Chondrocyte (in vitro differentiated cells): ENCODE measurements at places on chromosomes 13 and 19. TPM values are rescaled to one million over a fixed set of nuclear protein-coding genes. Genes with fewer than 3 reads are reported as not detected.

DNA sequence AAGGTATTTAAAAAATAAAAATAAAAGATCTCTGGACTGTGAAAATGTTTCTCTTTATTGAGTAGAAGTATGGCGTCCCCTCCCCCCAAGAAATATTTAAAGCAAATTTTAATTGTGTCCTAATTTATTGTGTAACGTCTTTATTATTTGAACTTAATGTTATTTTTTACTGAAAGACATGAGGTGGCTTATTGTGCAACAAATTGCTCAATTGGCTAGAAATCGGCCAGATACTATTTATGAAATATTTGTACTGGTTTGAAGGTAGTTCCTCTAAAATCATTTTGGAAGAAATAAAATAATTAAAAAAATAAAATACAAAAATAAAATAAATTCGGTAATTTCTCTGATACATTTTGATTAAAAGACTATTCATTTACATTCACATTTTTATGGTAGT lies 162.3 kb downstream of the DACH1 start:
- H3K4me3 ChIP-seq = no peak overlapping the region
- DNase-seq = no peak
- H3K27me3 ChIP-seq = no peaks in the 10 kb centered on the region
- H3K4me1 ChIP-seq = no peaks in the 10 kb centered on the region
- H3K27ac ChIP-seq = no peak overlapping the region

DNA sequence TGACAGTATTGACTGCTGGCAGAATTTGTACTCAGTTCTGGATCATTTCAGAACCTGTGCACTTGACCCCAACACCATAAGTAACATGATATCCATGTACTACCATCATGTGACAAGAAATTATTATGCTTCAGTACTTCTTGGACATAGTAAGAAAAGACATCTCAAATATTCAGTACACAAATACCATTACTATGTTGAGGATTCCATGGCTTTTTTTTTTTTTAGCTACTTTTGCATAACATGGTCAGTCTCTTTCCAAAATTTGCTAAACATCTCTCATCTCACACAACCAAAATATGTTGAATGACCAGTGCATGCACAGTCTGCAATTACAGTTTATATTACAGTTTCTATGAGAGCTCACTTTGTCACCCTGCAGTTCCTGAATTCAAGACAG lies 85.3 kb downstream of the FLT1 start:
- H3K27ac ChIP-seq = no peak overlapping the region
- DNase-seq = no peak
- no peaks in the 10 kb centered on the region for H3K36me3 ChIP-seq
- H3K4me3 ChIP-seq = no peak overlapping the region
- H3K27me3 ChIP-seq = no peaks in the 10 kb centered on the region

GRCh38 chr13:76017861-76018556 lies 381.9 kb downstream of the LMO7 start:
- no peaks in the 10 kb centered on the region for H3K36me3 ChIP-seq
- no peak overlapping the region for H3K4me3 ChIP-seq
- no peak for DNase-seq

DNA sequence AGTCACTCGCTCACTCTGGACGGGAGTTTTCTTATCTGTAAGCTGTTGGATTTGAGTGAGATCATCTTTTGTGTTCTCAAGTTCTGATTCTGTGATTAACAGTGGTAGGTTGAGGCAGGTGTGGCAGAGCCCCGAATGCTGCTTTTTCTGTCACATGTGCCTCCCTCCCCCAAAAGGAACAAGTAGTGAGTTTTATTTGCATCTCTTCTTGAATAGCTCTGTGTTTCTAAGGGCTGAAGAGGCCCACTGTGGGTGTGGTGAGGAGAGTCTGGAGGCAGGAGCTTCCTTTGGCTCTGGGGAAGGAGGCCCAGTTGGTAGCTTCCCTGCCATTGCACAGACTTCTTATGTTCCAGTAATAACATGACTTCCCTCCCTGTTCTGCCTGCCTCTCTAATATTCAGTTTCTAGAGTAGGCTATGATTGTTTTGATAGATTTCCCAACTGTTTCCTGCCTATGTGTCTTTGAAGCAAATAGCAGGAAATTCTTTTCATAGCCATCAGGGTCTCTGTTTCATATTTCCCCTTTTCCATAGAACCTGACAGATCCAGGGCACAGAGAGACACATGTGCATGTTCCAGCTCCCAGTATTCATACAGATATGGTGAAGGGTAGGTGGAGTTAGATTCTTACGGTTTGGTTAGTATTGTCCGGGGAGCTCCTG lies 23.9 kb upstream of the CXCL17 start:
- no peaks in the 10 kb centered on the region for H3K27me3 ChIP-seq
- H3K4me3 ChIP-seq = no peak overlapping the region
- H3K4me1 ChIP-seq = peaks cover 25% of the 10 kb centered on the region
- no peaks in the 10 kb centered on the region for H3K36me3 ChIP-seq
- DNase-seq = no peak
- H3K27ac ChIP-seq = no peak overlapping the region

DNA sequence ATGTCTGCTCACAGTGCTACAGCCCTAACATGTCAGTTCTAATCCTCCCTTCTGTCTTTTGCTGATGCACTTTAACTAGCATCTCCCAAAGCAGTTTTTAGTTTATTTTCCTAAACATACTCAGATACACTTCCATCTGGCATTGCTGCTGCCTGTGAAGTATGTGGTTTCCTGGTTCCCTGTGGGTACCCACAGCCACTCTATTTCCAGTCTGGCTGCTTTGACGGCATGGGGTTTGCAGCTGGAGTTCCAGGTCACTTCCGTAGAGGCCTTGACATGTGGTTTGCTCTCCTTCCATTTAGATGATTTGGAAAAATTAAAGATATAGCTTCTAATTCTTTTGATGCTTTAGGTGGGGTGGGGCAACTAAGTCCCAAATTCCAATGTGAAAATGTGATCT lies 375.5 kb downstream of the PCDH20 start:
- no peak overlapping the region for H3K27ac ChIP-seq
- no peaks in the 10 kb centered on the region for H3K36me3 ChIP-seq
- peaks cover 3% of the 10 kb centered on the region for H3K27me3 ChIP-seq
- H3K4me3 ChIP-seq = no peak overlapping the region

- peaks cover 2% of the 10 kb centered on the region for H3K36me3 ChIP-seq
- H3K27me3 ChIP-seq = no peaks in the 10 kb centered on the region
- peaks cover 49% of the 10 kb centered on the region for H3K4me1 ChIP-seq
- DNase-seq = no peak
- peak overlapping the region; percentile 28 for H3K27ac ChIP-seq
Measured at GRCh38 chr13:31913459-31913858, 118.1 kb upstream of the FRY start.

PSG3 gene
- total RNA-seq = 0.99 TPM in 1 of 3 replicates, not detected in the others
